Stimulated activated CD8-positive, alpha-beta memory T cell treated with anti-CD3 and anti-CD28 coated beads, Interleukin-15, amount 100 ng/mL, for 4 hours (primary cell): ENCODE measurements at places on chromosomes 6 and 20.

DNA sequence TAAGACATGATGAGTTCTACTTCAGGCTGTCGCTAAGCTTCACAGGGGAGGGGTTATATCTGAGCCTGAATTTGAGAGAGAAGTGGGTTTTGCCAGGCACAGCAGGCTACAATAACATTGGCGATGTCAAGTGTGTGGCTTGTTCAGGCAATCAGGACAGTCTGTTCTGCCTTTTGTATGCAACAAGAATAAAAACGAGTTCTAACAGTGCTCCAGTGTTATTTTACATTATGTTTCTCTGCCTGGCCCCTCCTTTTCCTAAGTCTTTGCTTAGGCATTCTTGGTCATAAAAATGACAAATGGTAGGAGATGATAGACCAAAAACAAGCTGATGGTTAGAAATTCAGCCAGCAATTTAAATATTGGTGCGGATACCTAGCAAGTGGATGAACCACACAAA is 26.8 kb downstream of the PAQR8 start:
- no peak for DNase-seq

- DNase-seq, result no peak
These were observed 352.6 kb downstream of the RIMS1 start for GRCh38 chr6:72238900-72239299.

DNA sequence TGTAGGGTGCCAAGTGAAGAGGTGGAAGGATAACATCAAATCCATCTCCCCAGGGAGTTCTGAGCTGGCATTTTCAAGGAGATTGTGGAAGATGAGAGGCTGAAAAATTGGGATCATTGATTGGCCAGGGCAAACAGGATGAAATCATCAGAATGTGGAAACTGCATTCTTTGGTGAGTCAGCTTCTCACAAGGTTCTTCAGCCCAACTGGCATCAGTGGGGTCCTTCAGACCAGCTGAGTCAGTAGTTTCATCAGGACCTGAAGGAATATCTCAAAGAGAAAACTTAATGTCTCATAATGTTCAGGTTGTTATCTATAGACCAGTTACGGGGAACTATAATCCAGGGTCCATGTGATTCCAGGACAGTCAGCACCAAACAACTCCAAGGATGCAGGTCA is 195.8 kb downstream of the HAO1 start:
- no peak for DNase-seq

GRCh38 chr20:19411811-19412210 is 199.4 kb downstream of the SLC24A3 start:
- no peak for DNase-seq

GRCh38 chr6:6390849-6391602 is 70.6 kb upstream of the F13A1 start:
- DNase-seq, result no peak

- no peak for DNase-seq
These were observed 103.7 kb downstream of the SNAP25 start for GRCh38 chr20:10322073-10323012.

DNA sequence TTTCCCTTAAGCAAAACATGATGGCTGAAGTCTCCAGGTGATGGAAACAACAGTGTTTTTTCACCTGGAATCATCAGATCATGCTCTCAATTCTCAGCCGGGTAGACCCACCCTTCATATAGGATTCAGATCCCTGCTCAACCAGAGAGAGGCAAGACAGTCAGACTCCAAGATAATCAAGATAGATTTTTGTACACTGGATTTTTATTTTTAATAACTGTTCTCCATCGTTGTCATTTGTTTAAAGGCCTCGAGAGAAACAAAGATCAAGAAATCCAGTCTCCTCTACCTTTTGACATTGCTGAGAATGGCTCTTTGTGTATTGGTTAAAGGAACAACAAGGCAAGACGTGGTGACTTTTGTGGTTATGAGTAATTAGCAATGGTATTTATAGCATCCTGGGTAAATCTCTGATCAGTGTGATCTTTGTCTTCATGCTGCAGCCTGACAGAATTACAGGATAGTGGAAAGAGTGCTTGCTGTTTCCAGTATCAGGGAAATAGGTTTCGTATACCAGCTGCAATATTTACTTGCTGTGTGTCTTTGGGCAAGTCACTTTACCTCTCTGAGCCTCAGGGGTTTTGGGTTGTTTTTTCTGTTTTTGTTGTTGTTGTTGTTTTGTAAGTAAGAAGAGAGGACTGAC is 29.9 kb downstream of the ID4 start:
- DNase-seq, result no peak

- no peak for DNase-seq
These were observed 59.2 kb downstream of the LAMP5 start for GRCh38 chr20:9573335-9574151.

- no peak for DNase-seq
These were observed 132.6 kb upstream of the RIN2 start for GRCh38 chr20:19625426-19625825.

DNA sequence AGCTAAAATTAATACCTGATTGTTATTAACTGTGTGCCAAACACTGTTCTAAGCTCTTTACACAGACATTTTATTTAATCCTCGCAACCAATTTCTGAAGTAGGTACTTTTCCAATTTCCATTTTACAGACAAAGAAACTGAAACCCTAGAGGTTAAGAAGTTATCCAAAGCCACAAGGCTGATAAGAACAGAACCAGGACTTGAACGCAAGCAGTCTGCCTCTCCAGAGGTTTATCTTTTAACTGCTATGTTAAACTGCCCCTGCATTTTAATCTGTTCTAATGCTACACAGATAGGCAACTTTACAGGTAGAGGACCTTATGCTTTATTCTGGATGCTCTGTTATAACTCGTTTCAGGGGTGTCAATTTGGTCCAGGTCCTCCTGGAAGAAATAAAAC is 118.2 kb downstream of the SLC16A10 start:
- no peak for DNase-seq

DNA sequence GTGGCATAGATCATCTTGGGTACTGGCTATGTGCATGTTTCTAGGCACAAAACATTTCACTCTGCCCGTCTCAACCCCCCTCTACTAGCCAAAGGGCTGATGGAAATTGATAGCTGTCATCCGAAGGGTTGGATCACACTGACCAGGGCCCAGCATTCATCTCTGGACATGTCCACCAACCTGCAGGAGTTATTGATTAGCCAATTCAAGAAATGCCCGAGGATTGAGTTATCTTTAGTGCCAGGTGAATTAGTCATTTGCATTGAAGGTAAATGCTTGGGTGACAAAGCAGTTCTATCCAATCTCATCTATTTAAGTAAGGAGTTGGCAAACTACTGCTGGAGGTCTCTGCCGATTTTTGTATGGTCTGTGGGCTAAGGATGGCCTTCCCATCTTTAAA is 80.1 kb downstream of the CD164 start:
- DNase-seq, result no peak

DNA sequence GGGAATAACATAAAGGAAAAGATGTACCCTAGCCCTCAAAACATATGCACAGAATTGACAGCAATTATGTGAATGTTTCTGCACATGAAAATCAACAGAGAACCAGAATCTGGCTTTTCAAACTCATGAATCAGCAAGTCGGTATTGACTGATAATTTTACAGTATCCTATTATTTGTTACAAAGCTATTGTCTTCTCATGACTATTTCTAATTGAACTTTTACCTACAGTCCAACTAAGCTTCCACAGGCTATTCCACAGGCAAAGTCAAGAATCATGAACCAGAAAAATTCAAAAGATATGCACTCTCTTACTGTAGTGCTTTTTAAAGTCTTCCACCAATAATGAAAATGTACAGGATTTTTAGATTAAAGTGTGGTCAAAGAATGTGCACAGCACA is 49.1 kb upstream of the DST start:
- DNase-seq, result no peak

DNA sequence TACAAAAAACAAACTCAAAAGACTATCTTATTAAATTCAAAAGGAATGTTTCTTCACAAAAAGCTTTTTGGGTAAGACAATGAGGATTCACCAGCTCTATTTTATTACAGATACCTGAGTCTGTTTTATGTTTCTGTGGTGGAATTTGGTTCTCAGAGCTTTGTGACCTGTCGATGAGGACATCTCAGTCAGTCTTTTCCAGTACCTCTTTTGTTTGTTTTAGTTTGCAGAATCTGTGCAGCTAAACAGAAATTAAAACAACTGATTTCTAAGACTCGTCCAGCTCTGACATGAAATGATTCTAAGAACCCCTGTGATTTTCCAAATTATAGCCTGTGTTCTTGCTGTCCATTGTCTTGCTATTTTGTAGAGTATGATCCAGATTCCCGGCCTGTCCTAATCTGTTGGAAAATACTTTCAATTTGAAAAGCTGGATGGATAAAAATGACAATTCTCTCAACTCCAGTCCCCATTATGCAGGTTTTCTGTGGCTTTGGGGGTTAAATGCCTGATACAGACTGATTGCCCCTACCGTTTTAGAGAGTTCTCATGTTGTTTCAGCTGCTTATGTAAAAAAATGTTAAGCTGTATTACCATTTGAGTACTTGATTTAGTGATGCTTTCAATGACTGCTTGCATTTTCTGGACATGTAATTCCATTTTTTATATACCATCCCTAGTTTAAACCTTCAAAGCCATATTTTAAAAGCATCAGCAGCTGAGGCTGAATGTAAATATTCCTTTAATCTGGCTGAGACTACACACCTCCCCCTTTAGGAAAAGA is 94.2 kb upstream of the TAB2 start:
- no peak for DNase-seq

- DNase-seq, result no peak
These were observed 230.8 kb downstream of the PAX1 start for GRCh38 chr20:21936261-21936660.

DNA sequence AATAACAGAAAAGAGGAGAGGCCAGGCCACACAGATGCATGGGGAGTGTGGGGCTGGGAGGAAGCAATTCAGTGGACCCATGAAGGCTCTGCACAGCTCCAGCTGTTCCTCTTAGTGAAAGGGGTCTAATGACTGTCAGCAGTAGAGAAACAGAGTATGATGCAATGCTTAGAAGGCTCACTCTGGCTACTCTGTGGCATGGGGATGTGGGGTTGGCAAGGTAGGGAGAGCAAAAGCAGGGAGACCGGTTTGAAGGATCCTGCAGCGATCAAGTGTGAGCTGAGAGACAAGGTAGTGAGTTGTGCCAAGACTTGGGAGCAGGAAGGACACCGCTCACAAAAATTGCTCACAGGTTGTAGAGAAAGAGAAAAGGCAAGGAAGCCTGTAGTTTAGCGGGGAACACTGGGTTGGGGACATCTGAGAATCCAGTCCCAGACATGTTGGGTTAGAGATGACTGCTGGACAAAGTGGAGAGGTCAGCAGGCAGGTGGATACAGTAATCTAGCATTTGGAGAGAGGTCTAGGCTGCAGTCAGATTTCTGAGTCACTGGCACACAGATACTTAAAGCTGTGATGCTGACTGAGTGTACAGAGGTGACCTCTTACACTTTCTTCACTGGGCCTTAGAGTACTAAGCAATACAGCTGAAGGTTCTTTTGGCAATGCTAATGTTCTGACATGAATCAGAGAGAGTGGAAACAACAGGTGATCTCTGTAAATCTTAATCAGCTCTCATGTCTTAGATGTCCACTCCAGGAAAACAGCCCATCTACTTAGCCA is 27.1 kb downstream of the NAPB start:
- DNase-seq, result no peak

DNA sequence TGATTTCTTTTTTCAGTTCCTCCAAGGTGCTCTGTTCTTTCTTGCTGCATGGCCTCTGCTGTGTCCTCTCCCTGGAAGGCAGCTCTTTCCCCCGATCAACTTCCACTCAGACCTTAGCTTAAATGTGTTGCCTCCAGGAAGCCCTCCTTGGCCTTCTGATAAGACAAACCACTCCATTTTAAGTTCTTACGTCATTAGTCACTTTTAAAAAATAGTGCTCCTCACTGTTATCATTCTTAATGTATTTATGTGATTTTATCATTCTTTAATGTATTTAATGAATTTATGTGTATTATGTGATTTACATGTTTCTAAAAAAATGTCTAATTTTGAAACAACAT is 12.2 kb upstream of the MANBAL start:
- no peak for DNase-seq

- no peak for DNase-seq
These were observed 153.0 kb downstream of the BCAS1 start for GRCh38 chr20:53917145-53918019.

- DNase-seq, result no peak
These were observed 15.1 kb downstream of the OSBPL2 start for GRCh38 chr20:62253398-62253797.

DNA sequence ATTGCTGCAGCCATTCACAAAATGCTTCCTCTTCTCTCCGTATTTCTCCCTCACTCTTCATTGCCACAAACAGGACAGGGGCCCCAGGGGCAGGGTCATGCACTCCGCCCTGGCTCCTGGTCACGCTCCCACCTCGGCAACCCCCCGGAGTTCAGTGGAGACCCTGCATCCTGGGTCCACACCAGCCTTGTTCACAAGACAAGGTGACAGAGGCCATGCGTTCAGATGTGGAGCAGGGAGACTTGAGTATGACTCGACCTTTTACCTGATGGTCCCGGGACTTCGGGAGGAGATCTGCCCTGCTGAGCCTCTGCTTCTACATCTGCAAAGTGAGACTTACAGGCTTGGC is 49.4 kb downstream of the ANKRD60 start:
- no peak for DNase-seq

DNA sequence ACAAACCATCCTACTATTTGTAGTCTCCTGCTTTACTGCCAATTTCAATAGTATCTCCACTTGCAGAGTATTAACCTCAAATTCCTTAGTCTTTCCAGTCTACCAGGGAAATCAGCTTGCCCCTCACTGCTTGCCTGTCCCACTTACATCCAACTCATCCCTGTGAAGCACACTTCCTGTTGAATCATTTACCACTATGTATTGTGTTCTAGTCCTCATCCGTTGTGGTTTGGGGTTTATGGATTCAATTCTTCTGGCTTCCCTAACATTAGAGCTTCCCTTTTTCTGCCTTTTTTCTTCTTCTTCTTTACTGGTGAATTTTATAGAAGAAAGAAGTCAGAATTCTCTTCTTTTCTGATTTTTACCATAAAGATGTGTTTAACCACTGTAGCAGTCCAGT is 5.1 kb upstream of the TXLNB start:
- DNase-seq, result no peak

GRCh38 chr6:139751179-139751578 is 376.7 kb upstream of the CITED2 start:
- DNase-seq, result no peak

- no peak for DNase-seq
These were observed 9.6 kb downstream of the CLDN20 start for GRCh38 chr6:155273431-155273830.

DNA sequence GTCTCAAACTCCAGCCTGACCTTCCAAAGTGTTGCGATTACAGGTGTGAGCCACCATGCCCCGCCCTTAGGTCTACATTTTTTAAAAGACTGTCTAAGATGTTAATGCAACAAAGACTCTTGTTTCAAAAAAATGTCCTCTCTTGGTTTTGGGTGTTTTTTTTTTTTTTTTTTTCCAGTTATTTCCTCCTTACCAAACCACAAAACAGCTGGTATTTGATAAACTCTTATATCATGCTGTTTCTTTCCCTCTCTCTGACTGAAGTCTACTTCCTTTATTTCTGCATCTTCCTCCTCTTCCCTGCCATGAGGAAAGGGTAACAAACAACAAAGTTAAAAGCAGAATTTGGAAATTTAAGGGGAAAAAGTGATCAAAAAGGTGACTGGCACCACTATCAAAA is 21.2 kb downstream of the STK38 start:
- no peak for DNase-seq

- no peak for DNase-seq
These were observed 366.5 kb upstream of the ARID1B start for GRCh38 chr6:156410649-156411048.

GRCh38 chr6:75345413-75345812 is 60.8 kb upstream of the TMEM30A start:
- no peak for DNase-seq

- no peak for DNase-seq
These were observed 598.6 kb downstream of the TBC1D32 start for GRCh38 chr6:120735641-120736040.
